Stimulated activated naive CD8-positive, alpha-beta T cell treated with anti-CD3 and anti-CD28 coated beads, Interleukin-15, Interleukin-2, amounts not matched to agents 100 U/mL and 50 U/mL, for 24 hours (primary cell): ENCODE measurements at places on chromosomes 13 and 19.

DNA sequence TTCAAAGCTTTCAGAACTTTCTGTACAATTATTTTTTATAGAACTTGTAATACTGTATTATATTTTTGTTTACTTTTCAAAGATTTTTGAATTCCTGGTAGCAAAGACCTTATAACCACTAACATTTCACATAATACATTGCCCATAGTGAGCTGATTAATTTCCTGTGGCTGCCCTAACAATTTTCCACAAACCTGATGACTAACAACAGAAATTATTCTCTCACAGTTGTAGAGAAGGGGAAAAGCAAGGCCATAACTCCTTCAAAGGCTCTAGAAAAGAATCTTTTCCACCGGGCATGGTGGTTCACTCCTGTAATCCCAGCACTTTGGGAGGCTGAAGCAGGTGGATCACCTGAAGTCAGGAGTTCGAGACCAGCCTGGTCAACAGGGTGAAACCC lies 19.1 kb downstream of the KLF12 start:
- no peak for DNase-seq

- DNase-seq = no peak
Observed at GRCh38 chr13:100535426-100536135, 53.0 kb downstream of the GGACT start.

DNA sequence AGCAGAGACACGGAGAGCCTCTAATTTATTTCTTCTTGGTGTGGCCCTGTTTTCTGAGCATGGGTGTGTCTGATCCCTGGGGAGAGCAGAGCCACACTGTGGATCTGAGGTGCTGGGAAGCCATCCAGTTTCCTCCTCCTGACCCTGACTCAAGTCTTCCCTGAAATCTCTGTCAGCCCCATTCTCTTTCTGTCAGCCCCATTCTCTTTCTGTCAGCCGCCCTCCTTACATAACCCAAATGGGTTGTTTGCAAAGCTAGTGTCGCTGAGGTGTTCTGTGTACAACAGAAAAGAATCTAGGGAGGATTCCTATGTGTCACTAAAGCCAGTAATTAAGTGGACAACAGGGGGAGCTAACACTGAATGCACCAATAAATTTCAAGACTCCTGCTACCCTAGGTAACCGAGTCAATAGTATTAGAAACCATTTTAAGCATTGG lies 50.2 kb downstream of the LRCH1 start:
- DNase-seq = no peak

- DNase-seq = no peak
Observed at GRCh38 chr19:33758541-33759013, 38.1 kb upstream of the KCTD15 start.

GRCh38 chr19:55353803-55354697 lies 469 bp downstream of the COX6B2 start:
- peak; percentile 77 for DNase-seq

- no peak for DNase-seq
Observed at GRCh38 chr13:72788831-72789230, 6.9 kb downstream of the PIBF1 start.

DNA sequence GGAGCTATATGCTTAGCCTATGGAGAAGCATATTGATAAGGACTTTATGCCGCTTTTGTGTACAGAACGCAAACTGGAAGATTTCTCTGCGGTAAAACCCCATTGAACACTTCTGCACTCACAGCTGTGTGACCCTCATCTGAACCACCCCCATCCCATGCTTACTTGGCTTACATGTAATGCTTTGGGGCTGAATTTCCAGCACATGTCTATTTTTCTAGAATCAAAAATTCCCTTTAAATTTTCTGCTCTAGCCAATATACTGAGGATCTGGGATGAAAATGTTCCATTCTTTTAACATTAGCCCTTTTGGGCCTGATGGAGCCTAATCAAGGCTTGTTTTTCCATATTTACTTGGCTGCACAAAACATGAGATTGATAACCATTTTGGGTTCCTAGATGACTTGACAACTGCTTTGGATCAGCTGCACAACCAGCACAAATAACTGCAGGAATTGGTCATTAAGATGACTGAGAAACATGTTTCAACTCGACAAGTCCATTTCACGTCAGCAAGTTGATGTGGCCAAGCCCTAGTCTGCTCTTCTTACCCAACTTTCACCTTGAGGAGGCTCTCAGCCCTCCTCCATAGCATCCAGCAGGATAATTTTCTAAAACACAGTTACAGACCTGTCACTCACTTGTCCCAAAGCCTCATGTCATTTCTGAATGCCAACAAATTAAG lies 52.4 kb downstream of the TNFSF11 start:
- DNase-seq = no peak

GRCh38 chr19:2235381-2236063 lies 607 bp downstream of the PLEKHJ1 start:
- DNase-seq = peak; percentile 52

GRCh38 chr13:33722216-33722915 lies 95.6 kb upstream of the RFC3 start:
- no peak for DNase-seq

- no peak for DNase-seq
Observed at GRCh38 chr19:41845051-41845590, 279 bp downstream of the DMRTC2 start.

DNA sequence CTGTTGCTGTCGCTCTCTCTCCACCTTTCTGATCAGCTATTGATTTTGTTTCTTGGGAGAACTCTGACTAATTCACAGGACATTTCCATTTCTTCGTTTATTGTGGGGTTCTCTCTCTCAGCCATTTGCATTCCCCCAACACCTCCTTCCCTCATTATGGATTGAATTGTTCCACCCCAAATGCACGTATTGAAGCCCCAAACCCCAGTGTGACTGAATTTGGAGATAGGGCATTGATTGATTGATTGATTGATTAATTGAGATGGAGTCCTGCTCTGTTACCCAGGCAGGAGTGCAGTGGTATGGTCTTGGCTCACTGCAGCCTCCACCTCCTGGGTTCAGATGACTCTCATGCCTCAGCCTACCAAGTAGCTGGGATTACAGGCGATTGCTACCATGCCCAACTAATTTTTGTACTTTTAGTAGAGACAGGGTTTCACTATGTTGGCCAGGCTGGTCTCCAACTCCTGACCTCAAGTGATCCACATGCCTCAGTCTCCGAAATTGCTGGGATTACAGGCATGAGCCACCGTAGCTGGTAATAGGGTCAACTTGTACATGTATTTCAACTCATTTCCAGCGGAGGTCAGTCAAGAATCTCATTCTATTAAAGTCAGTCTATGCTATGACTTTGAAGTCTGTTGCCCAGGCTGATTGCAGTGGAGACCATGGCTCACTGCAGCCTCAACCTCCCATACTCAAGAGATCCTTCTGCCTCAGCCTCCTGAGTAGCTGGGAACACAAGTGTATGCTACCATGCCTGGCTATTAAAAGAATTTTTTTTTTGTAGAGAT lies 13.6 kb downstream of the NFILZ start:
- DNase-seq = no peak

DNA sequence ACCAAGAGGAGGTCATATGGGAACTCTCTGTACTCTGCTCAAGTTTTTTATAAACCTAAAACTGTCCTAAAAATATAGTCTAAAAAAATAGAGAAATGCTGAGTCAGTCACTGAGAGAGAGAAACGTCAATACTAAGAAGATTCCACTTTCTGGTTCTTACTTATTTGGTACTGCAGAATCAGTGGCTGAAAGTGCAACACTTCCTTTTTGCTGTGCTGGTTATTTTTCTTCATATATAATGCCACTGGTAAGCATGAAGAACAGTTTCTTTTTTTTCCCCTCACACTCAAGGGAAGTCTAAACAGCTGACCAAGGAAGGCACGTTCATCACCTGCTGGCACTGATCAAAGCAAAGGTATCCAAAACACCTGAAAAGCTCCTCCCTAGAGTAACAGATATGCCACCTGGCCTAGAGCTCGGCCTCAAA lies 44.3 kb upstream of the N4BP2L1 start:
- no peak for DNase-seq

DNA sequence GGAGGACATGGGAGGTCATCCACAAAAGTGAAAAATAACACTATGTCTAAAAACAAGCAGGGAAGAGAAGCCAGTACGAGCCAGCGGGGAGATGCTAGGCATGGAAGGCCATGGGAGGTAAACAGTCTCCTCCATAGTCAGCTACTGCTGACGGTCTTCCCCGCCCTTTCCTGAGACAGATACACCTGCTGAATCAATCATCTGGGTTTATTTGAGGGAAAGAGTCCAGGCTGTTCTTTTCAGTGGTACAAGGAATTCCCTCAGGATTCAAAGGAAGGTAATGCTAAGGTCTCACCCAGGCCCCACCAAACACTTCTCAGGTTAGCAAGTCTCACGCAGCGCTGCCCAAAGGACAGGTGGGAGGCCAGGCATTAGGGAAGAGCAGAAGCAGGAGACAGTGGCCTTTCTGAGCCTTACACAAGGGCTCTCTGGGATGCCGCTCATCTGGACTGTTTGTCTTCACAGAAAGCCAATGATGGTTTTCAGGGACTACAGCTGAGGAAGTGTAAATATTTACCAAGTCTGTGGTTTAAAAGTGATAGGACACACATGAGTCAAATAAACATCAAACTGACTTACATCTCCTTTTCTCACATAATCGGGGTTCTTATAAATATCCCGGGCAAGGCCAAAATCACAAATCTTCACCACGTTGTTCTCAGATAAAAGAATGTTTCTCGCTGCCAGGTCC lies 173.9 kb downstream of the FLT1 start:
- DNase-seq = no peak

DNA sequence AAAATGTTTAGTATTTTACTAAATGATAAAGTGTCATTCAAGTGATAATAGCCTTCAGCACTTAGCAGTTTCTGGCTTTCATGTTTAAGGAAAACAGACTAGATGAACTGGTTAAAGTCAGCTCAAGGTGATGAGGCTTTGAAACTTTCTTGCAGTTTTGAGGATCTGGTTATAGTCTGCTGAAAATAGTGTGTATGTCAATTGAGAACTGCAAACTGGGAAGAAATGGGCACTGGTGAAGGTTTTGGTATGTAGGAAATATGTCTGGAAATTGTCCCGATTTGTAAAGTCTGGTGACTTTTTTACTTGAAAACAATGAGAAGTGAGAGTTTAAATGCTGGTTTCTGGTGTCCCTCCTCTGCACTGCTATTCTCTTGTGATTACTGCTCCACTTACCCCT lies 36.8 kb upstream of the SOX21 start:
- no peak for DNase-seq

DNA sequence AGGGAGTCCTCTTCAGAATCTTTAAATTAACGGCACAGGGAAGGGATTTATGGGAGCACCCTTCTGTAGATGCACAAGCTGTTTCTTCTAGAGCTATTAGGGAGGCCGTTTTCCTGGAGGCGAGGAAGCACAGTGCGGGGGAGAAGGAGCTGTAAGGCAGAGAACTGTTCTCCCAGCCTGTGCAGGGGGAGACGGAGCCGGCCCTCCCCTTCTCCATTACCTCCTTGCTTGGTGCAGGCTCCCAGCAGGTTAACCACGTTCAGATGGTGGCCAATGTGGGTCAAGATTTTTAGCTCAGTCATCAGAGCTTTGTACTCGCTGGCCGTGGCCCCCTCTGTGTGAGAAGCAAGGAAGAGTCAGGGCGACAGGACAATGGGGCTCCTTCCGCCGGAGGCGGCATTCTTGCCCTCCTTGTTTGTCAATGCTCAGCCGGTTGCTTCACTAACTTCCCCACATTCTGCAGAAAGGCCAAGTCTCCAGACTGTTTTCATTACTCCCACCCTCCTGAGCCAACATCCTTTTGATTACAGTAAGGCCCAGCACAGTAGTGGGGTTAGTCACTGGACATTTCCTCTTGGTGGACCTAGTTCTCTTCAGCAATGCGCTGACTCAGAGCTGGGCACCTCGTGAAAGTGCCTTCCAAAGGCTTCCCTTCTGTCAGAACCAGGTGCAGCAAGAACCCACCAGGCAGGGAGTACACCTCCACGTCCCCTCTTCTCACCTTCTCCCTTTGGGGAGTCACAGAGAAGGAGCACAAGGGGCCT lies 165.4 kb downstream of the FLT1 start:
- no peak for DNase-seq

DNA sequence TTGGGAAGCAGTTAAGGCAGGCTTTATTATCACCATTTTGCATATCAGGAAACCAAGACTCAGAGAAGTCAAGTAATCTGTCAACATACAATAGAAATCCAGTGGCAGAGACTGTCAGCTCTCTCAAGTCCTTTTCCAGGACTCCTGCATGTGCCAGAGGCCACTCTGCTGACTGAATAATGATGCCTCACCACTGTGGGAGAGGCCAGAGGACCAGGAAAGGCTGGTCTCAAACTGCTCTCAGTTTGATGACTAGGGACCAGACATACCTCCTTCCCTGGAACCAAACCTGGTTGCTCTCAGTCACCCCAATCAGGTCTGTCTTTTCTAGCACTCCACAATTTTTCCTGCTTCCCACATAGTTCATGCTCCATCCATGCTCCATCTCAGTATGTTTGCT lies 8.0 kb downstream of the RNASEH2B start:
- DNase-seq = no peak

DNA sequence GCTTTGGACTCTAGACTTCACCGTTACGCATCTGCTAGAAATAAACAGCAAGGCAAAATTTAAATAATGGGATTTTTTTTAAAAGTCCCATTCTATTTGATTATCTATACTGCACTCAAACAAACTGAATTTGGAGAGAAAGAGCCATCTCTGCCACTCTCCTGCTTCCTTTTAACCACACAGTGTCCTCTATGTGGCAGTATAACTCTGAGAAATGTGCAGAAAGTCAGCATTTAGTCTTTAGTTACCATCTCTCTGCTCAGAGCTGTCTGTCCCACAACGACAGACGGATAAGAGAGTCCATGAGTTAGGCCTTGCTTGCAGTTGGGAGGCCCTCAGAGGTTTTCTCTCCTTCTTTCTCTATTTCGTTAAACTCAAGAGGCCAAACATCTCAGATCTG lies 21.2 kb downstream of the CCNA1 start:
- no peak for DNase-seq

- no peak for DNase-seq
Observed at GRCh38 chr19:8355631-8356402, 8.1 kb upstream of the ANGPTL4 start.

DNA sequence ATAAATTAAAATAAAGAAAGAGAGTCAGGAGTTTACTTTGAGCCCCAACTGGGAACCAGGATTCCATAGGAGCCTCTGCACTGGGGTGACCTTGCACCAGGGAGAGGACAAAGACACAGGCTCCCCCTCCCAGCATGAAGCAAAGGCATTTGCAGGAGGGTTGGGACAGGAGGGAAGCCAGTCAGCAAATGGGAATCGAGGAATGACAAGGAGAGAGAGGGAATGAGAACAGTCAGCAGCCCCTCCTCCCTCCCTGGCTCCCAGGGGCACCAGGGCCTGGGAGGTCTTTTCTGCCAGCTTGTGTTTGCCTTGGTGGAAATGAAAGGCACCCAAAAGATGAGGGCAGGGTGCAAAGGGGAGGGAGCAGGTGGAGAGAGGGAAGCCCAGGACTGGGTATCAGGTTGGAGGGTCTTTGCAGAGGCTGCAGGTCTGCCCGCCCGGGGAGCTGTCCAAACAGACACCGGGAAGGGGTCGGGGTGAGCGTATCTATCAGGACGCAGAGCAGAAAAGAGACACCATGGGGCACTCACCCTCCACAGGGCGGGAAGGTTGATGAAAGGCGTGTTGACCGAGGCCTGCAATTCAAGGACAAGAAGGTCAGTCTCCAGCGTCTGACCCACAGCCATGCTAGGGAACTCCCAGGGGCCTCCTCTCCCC lies 3.8 kb downstream of the SBSN start:
- no peak for DNase-seq
